ENCODE measurements at places on chromosomes 3 and 15.

GRCh38 chr3:66195347-66195783, 25.4 kb upstream of the SLC25A26 start:
- peak; percentile 72 for DNase-seq

DNA sequence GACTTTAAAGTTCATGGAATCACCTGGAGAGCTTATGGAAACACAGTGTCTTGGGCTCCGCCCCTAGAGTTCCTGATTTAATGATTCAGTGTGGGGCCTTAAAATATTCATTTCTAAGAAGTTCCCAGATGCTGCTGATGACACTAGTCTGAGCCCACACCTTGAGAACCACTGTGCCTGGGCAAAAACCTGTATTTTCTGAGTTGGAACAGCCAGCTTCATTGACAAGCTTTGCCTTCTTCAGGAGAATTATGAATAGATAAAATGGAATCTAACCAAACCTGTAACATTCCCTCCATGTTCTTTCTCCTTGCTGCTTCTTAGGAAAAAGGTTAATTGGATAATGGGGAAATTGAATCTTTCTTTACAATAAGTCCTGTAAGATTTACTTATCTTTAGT, 490.7 kb downstream of the DIPK2A start:
- no peak for DNase-seq

DNA sequence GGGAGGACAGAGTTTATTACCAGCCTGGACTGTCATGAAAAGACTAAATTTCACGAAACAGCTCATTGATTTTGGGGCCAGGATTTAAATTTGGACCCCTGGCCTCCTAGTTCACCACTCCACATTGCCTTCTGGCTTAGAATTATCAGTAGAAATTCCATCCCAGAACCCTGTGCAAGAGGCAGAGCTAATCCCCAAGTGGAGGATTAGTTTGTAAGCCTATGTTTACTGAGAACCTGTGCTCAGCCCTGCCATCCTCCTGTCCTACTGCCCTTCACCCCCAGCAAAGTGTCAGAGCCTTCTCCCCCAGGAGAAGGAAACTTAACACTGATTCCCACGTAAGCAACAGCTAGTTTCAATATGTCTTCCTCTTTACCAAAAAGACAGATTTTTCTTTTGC, 99.4 kb downstream of the SST start:
- no peak for DNase-seq

GRCh38 chr3:112460519-112461195, 38.6 kb downstream of the BTLA start:
- DNase-seq = no peak

DNA sequence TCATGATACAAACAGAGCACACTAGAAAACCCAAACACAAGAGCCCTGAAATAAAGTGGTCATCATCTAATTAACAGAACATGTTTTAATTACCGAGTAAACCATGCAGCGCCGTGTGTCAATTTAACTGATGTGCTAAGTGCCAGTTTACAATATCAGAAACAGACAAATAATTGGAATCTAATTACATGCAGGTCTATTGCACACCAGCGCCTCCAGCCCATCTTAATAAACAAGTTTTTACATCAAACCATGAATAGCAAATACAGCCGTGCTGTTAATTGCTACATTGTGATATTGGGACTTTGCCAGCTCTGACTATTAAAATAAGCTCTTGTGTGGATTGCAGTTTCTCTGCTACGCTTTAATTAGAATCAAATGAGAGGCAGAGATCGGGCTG, 510.2 kb upstream of the MDFIC2 start:
- no peak for DNase-seq

DNA sequence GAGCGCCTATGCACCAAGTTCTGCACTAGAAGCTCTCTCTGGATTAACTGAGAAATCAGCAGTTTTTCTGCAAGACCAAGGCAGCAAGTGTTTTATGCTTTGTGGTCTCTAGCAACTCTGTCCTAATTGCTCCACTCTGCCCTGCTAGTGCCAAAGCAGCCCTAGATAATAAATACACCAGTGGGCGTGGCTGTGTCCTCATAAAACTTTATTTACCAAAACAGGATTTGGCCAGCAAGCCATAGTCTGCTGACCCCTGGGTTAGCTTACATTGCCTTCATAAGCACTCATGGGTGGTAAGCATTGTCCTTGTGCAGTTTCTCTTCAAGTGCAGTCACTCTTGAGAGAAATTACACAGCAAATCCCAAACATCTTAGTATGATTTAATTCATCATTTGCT, 30.7 kb upstream of the SLC24A5 start:
- no peak for DNase-seq

- DNase-seq = no peak
These were observed 17.4 kb downstream of the NANOGP8 start for GRCh38 chr15:35067496-35068347.

GRCh38 chr3:17052363-17052762, 167.6 kb downstream of the PLCL2 start:
- DNase-seq = no peak

DNA sequence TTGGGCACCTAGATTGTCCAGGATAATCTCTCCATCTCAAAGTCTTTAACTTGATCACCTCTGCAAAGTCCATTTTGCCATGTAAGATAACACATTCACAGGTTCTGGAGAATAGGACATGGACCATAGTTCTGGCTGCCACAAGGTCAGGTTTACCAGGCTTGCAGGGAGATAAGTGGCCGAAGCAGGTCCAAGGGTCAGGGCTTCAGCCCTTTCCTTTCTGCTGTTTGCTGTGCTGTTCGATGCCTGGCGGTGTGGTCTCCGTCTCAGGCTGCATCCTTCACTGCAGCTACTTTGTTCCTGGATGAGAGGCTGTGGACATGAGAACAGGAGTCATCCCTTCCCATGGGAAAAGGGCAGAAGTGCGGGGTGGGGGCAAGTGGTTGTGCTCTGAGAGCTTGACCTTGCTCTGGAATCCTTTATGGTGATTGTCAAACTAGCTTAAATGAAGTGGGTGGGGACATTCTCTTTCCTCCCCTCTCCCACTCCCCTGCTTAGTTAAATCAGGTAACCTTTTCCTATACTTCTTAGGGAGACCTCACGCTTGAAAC, 320.2 kb upstream of the C2CD4B start:
- no peak for DNase-seq

- DNase-seq = no peak
These were observed 315.2 kb upstream of the PDZRN3 start for GRCh38 chr3:73939985-73940384.

- no peak for DNase-seq
These were observed 478 bp downstream of the BNC1 start for GRCh38 chr15:83283813-83284558.

GRCh38 chr3:87828046-87828445, 230.8 kb downstream of the CGGBP1 start:
- DNase-seq = no peak

All from psoas muscle (tissue), 8 donors.